MV-4-11 (cell line): ENCODE measurements at places on chromosomes 3 and 15.

DNA sequence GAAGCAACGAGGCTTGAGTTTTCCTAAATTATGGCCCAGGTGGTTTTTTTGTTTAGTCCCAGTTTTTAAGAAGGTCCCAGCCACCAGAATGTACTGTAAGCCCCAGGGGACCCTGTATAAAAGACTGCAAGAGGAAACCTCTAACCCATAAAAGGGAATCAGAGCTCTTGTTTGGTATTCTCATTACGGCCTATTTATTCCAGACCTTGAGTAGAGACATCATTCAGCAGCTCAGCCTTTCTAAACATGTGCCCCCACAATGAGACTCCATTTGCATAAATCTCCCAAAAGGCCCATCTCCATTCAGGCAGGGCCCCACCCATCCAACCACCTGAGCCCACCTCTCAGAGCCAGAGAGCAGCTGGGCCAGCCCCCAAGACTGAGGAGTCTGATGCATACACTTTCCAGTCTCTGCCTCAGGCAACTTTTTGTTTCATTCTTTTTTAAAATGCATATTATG lies 25.7 kb downstream of the ZDHHC3 start:
- DNase-seq: no peak

DNA sequence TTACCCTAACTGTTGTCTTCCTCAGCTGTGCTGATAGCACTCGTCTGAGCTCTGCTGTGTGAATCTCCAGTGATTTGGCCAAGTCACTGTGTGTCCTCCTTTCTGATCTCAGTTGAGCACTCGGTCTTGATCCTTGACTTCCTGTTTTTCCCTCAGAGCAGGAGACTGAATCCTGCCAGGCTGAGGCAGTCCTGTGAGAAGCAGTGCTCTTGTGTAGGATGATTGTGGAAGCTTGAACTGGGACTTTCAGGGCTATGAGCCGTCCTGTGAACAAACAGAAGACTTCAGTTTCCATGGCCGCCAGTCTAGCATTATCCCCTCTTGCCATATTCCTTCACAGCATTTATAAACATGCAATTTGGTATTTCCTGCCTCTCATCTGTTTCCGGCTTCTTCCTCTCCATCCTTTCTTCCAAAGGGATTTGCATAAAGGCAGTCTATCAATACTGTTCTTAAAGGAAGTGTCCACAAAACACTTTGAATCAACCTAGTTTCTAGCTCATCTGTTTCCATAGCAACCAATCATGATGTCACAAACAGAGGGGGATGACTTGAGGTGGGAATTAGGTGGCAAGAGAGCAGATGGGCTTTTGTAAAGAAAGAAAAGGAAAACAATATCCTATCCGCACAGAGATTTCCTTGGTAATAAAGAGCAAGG lies 237.2 kb downstream of the AGBL1 start:
- DNase-seq: no peak

DNA sequence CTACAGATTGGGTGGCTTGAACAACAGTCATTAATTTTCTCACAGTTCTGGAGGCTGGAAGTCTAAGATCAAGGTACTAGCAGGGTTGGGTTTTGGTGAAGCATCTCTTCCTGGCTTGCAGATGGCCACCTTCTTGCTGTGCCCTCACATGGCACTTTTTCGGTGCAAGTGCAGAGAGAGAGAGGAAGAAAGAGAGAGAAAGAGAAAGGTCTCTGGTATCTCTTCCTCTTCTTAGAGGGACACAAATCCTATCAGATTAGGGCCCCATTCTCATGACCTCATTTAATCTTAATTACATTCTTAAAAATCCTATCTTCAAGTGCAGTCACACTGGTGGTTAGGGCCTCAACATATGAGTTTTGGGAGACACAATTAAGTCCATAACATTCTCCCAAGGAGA lies 167.1 kb downstream of the NFKBIZ start:
- peak; percentile 61 for DNase-seq

DNA sequence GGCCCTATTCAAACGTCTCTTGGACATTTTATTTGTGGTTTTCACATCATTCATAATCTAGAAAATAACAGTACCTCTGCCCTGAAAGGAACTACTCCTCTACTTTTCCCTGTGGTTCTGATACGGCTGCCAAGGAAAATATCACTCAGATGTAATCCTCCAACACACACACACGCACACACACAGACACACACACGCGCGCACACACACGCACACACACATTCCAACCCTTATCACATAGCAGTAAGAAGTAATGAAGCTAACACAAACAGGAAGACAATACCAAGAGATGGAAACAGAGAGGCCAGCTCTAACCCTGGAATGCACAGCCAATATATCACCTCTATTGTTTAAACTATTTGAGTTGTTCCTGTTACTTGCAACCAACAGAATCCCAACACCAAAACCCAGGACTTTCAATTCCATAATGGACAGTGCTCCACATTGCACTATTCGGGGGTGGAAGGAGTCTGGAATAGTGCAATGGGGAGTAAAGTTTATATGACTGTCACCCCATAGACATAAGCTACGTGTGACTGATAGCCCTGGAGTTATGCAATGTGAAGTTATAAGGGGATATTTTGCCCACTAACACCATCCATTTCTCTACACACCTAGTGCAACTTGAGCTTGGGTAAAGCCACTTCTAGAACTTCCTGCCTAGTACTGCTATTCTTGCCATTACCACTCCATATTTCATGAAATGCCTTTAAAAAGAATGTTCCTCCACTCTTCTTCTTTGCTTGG lies 71.3 kb upstream of the FNDC3B start:
- DNase-seq: no peak

DNA sequence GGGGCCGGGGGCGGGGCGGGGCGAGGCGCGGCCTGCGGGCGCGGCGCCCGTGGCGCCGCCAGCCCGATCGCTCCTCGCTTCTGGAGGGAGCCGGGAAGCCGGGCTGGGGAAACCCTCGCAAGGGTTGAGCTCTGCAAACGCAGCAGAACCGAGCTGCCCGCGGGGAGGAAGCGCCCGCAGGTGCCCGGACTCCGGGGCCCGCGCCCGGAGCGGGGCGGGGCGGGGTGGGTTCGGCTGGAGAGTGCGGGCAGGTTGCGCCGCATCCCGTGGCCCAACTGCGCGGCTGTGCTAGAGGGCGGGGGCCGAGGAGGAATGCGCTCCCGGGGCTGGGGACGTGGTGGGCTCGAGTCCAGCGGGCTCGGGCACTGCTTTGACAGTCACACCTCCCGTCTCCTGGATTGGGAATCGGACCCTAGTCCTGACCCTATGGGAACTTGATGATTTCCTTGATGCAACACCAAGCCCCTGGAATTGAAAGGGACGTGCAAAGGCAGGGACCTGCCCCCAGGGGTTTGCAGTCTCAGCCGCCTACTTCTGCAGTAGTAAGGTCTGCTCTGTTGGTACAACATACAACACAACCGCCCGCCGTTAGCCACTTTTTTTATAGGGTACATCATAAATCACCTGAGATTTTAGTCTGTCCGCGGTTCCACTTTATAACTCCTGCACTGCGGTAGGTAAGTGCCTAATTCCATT lies 34.3 kb downstream of the ZBTB38 start:
- DNase-seq: no peak

DNA sequence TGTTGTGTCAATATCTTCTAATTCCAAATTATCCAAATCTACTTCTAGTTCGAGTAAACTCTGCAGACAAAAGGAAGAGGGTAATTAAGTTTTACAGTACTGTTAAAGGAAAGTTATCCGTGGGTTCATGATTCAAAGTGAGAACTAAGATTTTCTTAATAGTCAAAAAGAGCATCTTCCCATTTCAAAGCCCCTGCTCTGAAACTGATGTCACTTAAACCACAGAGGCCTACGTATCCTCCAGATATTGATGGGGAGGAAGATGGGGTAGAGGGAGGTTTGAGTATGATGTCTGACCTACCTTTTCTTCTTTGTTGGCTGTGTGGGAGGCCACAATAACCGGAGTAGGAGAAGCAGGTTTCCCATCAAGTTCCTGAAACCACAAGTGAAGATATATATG lies 14.1 kb downstream of the MRPS22 start:
- DNase-seq: no peak

DNA sequence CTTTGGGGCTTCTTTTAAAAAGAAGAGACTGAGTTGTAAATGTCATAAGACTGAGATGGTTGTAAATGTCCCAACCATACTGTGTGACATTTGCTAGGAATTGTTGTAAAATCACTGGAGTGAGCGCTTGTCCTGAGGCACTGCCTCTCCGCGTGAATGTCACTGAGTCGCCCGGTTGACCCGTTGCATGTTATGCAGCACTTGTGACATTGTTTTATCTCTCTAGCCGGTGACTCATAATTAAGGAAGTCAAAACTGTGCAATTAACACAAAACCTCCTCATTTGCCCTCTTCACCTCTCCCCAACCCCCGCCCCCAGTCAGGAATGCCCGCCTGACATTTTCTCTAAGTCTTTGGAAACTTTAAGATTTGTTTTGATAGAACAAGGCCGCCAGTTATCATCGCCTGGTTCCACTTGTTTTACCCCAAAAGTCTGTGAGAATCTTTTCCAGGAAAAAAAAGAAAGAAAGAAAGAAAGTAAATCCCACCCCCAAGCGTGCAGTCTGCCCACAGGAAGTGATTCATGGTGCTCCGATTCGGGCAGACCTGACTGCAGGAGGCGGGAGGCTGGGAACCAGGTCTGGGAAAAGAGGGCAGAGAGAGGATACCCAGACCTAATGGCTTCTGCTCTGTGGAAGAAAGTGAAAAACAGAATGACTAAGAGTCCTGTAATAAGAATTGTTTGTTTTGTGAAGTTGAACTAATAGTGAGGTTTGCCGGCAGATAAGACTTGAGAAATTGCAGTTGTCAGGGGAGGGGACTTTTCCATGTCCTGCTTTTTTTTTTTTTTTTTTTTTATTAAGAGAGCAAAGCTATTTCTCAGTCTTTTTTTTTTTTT lies 84.8 kb downstream of the SMAD3 start:
- peak; percentile 74 for DNase-seq

- DNase-seq: peak; percentile 84
Observed at GRCh38 chr3:138923531-138923994, 23.4 kb downstream of the FOXL2 start.

DNA sequence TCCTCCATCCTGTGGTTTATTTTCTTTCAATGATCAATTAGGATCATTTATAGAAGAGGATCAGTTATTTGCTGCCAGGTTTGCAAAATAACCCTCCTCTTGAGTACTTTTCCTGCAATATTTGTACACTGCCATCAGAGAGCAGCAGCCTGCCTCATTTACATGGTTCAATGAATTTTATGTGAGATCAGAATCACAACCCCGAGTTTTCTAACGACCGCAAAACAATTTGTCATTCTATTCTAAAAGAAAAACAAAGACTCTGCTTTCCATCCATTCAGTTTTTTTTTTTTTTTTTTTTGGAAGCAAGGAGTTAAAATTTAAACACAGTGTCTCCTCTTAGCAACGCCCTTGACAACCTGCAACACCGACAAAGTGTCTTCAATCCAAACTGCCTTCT lies 146.9 kb downstream of the RAB11A start:
- no peak for DNase-seq

- no peak for DNase-seq
Observed at GRCh38 chr3:77042343-77042742, 2.4 kb downstream of the ROBO2 start.

- no peak for DNase-seq
Observed at GRCh38 chr15:88912500-88912921, 668 bp downstream of the MFGE8 start.

DNA sequence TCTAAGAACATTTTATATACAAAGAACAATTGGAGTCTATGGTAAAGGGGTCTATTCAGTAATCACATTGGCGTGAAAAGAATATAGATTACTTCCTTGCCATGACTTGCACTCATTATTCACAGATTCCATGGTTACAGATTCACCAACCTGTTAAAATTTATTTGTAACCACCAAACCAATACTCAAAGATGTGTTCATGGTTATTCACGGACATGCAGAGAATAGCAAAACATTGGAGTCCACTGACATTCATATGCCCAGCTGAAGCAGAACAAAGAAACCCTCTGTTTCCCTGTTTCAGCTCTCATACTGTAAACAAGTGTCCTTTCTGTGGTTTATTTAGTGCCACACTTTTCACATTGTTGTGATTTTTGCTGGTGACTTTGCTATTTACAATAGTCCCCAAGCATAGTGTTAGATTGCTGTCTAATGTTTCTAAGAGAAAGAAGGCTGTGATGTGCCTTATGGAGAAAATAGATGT lies 185.8 kb upstream of the TTC14 start:
- DNase-seq: no peak

- DNase-seq: no peak
Observed at GRCh38 chr3:116285781-116286421, 159.4 kb downstream of the LSAMP start.

DNA sequence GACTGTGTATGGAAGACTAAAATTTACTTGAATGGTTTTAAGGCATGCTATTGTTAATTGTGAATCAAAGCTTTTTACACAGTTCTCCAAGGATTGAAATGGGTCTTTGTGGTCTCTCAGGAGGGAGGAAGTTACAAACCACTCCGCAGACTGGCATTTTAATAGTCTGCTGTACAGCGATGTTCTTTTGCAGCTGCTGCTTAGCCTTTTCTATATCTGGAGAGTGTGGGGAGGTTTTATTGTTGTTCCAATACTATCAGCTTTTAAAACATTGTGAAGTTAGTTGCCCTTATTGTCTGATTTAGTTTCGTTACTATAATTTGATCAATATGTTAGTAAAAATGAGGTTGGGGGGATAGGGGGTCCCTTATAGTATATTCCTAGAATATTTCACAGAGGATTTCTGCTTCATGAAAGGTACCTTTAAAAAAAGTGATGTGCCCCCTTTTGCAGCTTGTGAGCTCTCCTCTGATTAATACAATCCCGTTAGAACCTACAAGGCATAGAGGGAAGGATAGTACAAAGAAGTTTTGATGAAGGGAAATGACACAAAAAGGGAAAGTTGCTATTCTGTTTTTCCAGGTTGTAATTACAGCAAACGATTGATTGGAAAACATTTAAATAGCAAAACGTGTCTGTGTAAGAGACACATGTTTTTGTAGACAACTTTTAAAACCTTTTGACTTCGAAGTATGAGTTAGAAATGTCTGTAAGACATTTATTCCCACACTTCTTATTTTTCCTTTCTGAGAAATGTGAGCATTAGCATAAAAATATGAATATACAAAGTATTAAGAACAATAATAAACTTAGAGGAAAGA lies 158.3 kb upstream of the CGNL1 start:
- DNase-seq: peak; percentile 41
